ENCODE measurements at places on chromosomes 3 and 15.
A peak's percentile ranks its signal among the peaks of the same experiment; 100 is the strongest.

- no peak for DNase-seq
Measured at GRCh38 chr15:47384341-47384740, 333.0 kb upstream of the SEMA6D start.

DNA sequence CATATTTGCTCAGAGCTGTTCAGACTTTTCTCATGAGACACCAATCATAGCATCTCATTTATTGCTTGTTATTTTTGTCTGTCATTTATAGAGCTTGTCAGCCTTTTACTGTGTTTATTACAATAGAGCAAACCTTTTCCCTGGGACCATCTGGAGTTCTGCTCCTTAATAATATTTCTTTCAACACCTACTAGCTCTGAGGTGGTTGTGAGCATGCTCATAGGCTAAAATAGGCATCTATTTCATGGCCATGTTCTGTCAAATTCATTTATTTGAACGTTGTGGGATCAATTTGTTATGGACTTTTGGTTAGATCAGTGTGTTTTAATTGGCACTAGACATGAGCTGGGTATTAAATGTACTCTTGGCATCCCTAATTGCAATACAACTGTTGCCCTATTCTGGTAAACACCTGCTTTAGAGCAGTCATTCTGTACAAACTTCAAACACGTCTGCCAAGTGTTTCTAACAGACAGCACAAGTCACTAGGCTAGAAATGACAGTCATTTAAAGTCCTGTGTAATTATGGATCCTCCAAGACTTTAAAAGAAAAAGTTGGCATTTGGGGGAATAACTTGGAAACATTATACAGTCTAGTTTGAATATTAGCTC is 766.3 kb downstream of the ZNF385D start:
- no peak for DNase-seq

DNA sequence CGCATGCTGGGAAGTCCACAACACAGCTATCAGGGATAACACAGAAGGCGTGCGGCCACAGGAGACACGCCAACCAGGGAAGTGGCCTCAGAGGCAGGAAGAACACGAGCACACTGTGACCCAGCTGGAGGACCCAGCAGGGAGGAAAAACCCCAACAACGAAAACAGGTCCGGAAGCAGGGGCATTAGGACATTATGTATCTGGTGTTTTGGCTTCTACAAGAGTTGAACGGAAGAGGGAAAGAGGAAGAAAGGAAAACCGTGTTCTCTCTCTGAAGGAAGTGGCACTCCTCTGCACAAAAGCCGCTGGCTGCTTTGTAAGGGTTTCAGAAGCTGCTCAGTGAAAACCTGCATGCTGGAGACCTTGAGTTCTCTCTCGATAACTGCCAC is 61.8 kb downstream of the HACD2 start:
- no peak for DNase-seq

DNA sequence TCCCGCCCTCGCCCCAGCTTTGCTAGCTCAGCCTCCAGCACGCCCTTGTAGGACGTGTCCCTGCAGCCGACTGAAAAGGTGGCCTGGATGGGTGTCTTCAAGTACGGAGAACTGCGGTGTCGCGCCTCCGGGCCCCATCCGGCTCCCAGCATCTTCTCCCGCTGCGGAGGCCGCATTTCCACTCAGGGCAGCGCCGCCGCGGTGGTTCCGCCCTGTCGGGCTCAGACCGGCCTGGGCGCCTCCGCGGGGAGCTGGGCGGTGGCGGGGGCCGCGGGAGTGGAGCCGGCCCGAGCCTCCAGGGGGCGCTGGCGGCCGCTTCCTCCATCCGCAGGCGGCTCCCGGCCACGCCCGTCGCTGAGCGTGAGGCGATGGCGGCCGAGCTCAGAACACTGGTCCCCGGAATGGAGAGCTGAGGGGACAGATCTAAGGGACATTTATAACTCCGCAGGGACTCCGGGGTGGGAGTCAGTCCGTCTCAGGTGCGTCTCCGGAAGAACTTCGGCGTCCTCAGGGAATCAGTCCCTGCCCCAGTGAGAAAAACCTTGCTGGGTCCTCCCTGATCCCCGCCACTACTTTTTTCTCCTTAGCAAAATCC is 13.6 kb upstream of the SMCO1 start:
- peak; percentile 86 for DNase-seq

DNA sequence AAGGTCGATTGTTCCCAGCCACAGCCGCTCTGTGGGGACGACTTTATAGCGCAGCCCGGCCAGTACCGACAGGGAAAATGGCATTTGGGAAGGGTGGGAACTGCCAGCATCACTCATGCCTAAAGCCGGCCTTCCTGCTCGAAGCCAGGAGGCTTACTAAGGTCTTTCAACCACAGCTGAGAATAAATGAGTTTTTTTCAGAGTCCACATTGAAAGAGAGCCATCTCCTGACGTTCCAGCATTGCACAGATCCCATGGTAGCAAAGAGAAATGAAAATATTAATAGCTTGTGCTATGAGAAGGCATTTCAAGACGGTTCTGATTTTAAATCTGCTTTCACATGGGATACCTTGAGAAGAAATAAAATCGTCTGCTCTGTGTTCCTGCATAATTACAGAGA is 230.2 kb upstream of the IGF1R start:
- no peak for DNase-seq

DNA sequence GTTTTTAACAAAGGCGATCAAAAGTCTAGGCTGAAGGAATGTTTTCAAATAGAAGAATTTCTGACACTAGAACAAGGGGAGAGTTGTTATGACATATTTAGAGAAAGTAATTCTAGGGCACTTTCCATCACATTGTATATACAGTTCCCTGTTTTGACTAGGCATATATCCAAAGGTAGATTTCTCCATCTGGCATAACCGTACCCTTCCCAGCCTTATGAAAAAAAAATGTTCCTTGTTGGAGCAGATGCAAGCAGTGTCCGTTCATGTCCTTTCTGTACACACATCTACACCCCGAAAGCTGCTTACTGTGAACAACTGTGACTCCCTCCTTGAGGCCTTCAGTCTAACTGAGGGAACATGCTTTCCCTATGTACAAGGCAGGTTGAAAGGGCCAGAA is 271.7 kb upstream of the GBE1 start:
- no peak for DNase-seq

DNA sequence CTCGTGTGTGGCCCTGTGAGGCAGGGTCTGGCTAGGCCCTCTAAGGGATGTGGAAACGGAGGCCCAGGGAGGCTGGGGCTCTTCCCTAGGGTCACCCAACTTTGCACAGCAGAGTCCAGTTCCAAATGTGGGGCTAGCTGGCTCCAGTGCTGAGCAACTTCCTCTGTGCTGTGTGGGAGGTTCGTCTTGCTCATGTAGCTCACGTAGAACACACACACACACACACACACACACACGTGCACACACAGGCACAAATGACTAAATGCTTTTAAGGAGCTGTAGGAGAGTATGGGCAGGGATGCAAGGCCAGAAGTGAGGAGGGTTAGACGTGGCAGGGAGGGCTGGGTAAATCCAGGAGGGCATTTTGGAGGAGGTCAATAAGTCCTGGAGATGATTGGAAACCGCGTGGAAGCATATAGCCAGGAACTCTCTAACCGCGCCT is 213.8 kb downstream of the RPLP1 start:
- DNase-seq, result no peak

DNA sequence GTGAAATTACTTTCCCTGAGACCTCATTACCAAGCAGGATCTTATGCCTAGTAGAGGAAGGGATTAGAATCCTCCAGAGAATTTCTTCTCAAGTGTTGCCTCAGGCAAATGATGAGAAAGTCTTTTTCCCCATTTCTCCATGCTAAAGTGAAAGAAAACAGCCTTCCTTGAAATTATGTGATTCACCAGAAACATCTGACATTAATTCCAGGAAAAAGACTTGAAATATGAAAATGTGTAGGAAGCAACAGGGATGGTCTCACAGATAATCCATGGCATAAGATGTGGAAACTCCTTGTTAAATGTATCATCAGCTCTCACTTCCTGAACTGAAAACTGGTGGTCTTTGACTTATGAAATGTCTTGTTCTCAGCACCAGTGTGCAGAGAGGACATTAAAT is 17.9 kb upstream of the ABI3BP start:
- no peak for DNase-seq

GRCh38 chr3:194142156-194142910 is 6.4 kb downstream of the HES1 start:
- DNase-seq, result no peak

DNA sequence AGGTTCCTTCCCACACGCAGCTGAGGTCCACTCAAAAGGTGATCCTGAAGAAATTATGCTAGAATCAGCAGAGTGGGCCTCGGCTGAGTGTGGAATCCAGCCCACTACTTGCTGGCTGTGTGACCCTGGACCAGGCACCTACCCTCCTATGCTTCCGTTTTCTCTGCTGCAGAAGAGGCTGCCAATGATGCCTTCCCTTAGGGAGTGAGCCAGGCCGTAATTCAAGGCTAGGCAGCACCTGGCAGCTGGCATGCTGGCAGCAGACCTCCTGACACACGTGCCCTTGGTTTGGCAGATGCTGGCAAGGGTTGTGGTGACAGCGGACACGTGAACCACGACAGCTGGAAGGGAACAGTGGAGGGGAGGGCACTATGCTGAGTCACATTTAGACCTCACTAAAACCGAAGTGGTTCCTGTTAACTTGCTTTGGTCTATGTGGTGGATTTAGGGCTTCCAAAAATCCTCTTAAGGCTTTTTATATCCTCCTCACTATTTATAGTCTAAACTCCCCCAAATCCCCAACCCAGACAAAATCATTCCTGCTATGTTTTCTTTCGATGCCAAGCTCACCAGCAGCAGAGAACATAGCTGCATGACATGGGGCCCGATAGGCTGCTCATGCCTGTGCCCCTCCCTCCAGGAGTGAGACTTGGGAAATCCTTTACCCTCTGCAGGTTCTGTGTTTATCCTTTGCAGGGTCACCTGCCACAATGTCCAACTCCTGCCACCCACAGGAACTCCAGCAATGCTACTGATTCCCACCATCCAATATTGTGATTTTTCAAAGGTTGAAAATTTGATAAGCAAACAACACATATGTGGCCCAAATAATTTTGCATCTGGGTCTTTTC is 10.6 kb upstream of the PCSK6 start:
- no peak for DNase-seq

DNA sequence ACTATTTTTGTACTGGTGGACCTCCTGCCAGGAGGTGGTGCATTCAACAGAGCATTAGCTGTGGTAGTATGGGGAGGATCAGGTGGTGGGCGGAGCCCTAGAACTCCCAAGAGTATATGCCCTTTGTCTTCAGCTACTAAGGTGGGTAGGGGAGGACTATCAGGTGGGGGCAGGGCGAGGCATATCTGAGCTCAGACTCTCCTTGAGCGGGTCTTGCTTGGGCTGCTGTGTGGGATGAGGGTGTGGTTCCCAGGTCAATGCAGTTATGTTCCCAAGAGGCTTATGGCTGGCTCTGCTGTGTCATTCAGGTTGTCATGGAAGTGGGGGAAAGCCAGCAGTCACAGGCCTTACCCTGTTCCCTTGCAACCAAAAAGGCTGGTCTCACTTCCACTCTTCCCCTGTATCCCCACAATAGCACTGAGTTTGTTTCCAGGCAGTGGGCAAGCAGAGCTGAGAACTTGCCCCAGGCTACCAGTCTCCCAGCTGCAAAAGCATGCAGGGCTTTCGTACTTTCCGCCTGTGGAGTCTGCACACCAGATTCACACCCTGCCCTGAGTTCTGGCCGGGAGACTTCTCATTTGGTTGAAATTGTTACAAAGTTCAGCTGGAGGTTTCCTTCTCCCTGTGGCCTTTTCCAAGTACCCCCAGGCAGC is 93.7 kb upstream of the DPPA4 start:
- no peak for DNase-seq

GRCh38 chr15:69813881-69814280 is 283.8 kb downstream of the TLE3 start:
- no peak for DNase-seq

DNA sequence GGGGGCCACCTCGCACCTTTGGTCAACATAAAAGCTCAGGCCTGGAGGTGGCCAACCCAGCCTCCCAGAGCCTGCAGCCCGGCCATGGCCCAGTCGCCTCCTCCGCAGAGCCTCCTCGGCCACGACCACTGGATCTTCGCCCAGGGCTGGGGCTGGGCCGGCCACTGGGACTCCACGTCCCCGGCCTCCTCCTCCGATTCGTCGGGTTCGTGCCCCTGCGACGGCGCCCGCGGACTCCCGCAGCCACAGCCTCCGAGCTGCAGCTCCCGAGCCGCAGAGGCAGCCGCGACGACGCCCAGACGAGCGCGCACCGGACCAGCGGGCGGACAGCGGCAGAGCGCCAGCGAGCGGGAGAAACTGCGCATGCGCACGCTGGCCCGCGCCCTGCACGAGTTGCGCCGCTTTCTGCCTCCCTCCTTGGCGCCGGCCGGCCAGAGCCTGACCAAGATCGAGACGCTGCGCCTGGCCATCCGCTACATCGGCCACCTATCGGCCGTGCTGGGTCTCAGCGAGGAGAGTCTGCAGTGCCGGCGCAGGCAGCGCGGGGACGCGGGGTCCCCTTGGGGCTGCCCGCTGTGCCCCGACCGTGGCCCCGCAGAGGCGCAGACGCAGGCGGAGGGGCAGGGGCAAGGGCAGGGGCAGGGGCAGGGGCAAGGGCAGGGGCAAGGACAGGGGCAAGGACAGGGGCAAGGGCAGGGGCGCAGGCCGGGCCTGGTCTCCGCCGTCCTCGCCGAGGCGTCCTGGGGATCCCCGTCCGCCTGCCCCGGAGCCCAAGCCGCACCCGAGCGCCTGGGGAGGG is at the start of gene MESP2:
Gene MESP2 (plus strand): TSS at position 59 of the 799 bp plus-strand sequence. CDS start 26 bp downstream, at position 85.
- DNase-seq, result peak; percentile 76

DNA sequence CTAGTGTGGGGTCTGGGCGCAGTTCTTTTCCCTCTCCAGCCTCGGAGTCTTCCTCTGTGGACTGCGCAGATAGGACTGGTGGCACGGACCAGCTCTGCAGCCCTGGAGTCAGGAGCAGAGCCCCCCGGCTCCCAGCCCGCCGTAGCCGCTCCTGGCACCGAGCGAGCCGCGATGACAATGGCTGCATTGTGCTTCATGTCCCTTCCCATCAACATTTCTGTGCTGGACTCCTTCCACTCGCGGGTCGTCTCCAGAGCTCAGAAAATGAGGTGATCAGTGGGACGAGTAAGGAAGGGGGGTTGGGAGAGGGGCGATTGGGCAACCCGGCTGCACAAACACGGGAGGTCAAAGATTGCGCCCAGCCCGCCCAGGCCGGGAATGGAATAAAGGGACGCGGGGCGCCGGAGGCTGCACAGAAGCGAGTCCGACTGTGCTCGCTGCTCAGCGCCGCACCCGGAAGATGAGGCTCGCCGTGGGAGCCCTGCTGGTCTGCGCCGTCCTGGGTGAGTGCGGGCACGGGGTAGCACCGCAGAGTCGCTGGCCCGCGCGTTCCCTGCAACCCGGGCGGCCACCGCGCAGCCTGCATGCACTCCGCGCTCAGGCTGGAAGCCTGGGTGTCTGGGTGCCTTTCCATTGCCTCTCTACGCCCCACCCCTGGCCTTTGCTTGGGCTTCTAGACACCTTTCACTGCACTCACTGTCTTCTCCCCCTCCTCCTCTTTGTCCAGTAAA is at the start of gene TF:
Gene TF (plus strand): TSS at position 413 of the 731 bp plus-strand sequence. CDS start 48 bp downstream, at position 461.
- DNase-seq, result no peak

- DNase-seq, result no peak
Measured at GRCh38 chr15:93245661-93246042, 156.6 kb upstream of the RGMA start.

- no peak for DNase-seq
Measured at GRCh38 chr3:40737343-40737742, 212.6 kb downstream of the ZNF621 start.

- DNase-seq, result no peak
Measured at GRCh38 chr3:16262174-16262573, 2.6 kb downstream of the DPH3 start.

All from natural killer cell treated with Interleukin-12 subunit alpha and Interleukin-12 subunit beta and Interleukin-15 and Interleukin-18, amount 100 ng/mL, for 72 hours (primary cell).